ENCODE measurements at places on chromosomes 1 and 21.

DNA sequence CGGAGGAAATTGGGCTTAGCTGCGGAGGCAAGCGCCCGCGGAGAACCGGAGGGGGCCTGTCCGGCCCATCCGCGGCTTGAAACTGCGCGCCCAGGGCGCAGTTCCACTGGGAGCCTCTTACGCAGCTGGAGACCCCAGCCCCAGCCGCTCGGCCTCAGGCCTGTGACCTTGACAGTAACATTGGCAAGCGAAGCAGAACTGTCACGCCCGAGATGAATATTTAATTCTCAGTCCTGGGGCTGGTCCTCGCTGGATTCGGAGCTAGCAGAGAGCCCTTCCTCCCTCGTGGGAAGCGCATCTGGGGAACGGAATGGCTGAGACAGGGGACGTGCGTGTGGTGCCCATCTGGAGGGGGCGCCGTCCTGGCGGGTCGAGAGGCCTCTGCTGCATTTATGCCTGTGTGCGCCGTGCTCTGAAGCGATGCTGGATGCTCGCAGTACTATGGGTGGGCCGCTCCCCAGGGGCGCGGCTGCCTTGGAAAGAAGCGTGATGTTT, 928 bp downstream of the SLC6A17 start:
- no peak for DNase-seq

GRCh38 chr1:52365071-52365745, 797 bp downstream of the CC2D1B start:
- DNase-seq = no peak

- no peak for DNase-seq
Measured at GRCh38 chr1:246214708-246215509, 292.2 kb downstream of the SMYD3 start.

GRCh38 chr1:177589166-177589565, 380.7 kb downstream of the SEC16B start:
- no peak for DNase-seq

- no peak for DNase-seq
Measured at GRCh38 chr21:42557420-42557819, 43.8 kb downstream of the SLC37A1 start.

DNA sequence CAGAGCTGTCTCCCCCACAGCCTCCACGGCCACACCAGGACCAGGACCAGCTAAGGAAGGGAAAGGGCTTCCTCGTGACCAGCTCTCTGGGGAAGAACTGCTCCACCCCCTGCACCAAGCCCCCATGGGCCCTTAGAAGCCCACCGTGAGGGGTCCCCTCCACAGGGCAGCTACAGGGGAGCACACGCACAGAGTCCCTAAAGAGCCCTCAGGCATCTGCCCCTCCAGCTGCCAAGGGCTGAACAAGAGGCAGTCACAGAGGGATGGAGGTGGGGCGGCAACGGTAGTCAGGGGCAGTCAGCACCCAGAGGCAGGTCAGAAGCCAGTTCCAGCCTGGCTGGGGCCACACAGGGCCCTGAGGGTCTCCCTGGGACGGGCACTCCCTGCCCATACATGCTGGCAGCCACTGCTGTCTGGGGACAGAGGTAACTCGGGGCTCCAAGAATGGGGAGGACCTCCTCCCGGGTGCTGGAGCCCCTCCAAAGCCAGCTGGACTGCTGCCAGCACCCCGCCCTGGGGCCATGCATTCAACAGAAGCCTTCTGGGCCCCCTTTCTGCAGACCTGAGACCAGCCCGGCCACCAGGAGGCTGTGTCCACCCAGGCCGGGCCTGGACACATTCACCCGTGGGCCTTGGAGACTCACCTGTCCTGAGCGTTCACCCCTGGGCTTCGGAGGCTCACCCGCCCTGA, 18.7 kb downstream of the SLC19A1 start:
- no peak for DNase-seq

Measured in activated effector memory CD4-positive, alpha-beta T cell treated with Interleukin-2 at 50 U/mL for 16 hours (primary cell).